Activated CD4-positive, alpha-beta T cell treated with anti-CD3 and anti-CD28 coated beads for 4 hours (primary cell): ENCODE measurements at places on chromosomes 5 and 9.

DNA sequence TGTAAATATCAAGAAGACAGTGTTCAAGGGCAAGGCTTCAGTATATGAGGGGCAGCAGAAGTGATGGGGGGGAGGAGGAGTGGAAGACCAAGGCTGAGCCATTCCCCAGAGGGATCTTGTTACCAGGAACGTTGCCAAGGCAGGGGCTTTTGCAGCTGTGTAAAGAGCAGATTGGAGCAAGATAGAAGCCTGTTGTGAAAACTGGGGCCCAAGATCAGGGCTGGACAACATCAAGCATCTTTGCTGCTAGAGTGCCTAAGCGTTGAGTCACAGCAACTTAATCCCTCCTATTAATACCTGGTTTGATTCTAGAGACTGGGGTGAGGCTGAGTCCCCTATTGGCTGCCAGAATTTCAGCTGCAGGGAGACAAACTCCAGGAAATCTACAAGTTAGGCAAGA lies 18.4 kb upstream of the ERCC6L2 start:
- no peak for DNase-seq

GRCh38 chr5:170388818-170389549 lies at the start of gene KCNMB1:
Gene KCNMB1, minus strand, starts transcription at chr5:170389367. Its CDS starts 3,920 bp downstream, at chr5:170385447.
- DNase-seq, result no peak

- no peak for DNase-seq
Measured at GRCh38 chr9:93525476-93525875, 50.9 kb upstream of the PHF2 start.

- no peak for DNase-seq
Measured at GRCh38 chr9:22332202-22332601, 114.4 kb upstream of the DMRTA1 start.

- DNase-seq, result no peak
Measured at GRCh38 chr5:96070622-96071225, 109.1 kb upstream of the ELL2 start.

DNA sequence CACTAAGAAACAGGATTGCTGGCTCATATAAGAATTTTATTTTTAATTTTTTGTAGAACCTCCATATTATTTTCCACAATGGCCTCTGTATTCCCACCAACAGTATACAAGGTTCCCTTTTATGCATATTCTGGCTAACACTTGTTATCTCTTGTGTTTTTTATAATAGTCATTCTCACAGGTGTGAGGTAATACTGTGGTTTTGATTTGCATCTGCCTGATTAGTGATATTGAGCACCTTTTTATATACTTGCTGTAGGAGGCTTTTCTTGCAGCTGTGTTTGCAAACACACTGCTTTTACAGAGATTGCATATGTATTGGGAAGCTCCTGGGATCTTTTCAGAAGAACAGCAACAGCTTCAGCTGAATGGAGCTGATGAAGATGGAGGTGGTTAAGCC lies 164.8 kb downstream of the DEPDC1B start:
- no peak for DNase-seq
